ENCODE measurements at places on chromosomes 7 and 10. TPM values are rescaled to one million over a fixed set of nuclear protein-coding genes. Genes with fewer than 3 reads are reported as not detected.

Gene HIBADH
- total RNA-seq: 30.1 TPM

Gene CAMK2B
- 0.15 TPM for total RNA-seq

Gene LIPM
- total RNA-seq: not detected

Gene LBX1
- total RNA-seq: not detected

Gene SFTPA2
- total RNA-seq: not detected

Gene GTPBP10
- total RNA-seq: 25.0 TPM

DNA sequence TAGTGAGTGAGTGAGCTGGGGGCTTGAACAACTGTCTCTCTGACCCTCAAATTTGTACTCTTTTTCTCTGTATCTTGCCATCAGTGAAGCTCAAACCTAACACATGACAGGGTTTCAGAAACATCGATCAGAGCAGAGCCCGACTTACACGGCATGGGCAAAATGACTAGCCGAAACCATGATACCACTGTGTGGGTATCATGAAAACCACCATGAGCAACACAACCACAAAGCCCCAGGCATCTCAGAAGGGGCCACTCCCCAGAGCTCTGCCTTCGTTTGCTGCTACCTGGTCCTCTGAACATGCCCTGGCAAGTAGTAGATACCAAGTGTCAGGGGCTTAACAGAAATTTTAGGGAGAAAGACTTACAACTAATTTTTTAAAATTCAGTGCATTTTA lies 308.5 kb downstream of the WDR11 start:
- H3K36me3 ChIP-seq: no peaks in the 10 kb centered on the region
- H3K4me3 ChIP-seq: no peak overlapping the region
- DNase-seq: no peak
- no peak overlapping the region for H3K27ac ChIP-seq
- no peaks in the 10 kb centered on the region for H3K4me1 ChIP-seq
- H3K27me3 ChIP-seq: no peaks in the 10 kb centered on the region

DNA sequence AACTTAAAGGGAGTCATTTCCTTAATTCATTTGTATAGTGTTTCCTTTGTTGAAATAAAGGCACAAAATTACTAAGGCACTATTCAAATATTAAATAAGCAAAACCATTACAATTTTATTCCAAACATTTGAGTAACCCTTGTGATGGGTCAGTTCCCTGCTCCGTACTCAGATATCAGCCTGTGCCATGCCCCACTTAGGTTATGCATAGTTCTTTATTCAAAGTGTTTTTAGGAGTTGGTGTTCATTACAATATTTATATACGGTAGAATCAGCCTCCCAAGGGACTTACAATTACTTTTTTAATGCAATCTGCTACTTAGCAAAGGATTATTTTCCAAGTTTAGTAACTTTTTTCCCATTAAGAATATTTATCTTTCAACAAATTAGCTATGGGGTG lies 119.3 kb upstream of the SEMA3D start:
- DNase-seq: no peak
- H3K27me3 ChIP-seq: no peaks in the 10 kb centered on the region
- H3K4me1 ChIP-seq: no peaks in the 10 kb centered on the region
- H3K27ac ChIP-seq: no peak overlapping the region
- no peaks in the 10 kb centered on the region for H3K36me3 ChIP-seq
- no peak overlapping the region for H3K4me3 ChIP-seq

GRCh38 chr10:132404911-132405462 lies 8.0 kb downstream of the PWWP2B start:
- no peak overlapping the region for H3K27ac ChIP-seq
- H3K27me3 ChIP-seq: no peaks in the 10 kb centered on the region
- no peak overlapping the region for H3K4me3 ChIP-seq
- peak; percentile 84 for DNase-seq
- H3K36me3 ChIP-seq: no peaks in the 10 kb centered on the region

- no peak overlapping the region for H3K4me3 ChIP-seq
- H3K27ac ChIP-seq: no peak overlapping the region
- H3K27me3 ChIP-seq: no peaks in the 10 kb centered on the region
- no peak for DNase-seq
- peaks cover 11% of the 10 kb centered on the region for H3K36me3 ChIP-seq
Observed at GRCh38 chr10:17701301-17701700, 50.7 kb upstream of the TMEM236 start.

- H3K4me3 ChIP-seq: no peak overlapping the region
- no peaks in the 10 kb centered on the region for H3K27me3 ChIP-seq
- H3K27ac ChIP-seq: no peak overlapping the region
- no peaks in the 10 kb centered on the region for H3K4me1 ChIP-seq
- no peak for DNase-seq
Observed at GRCh38 chr7:50533866-50534265, 31.3 kb downstream of the DDC start.

DNA sequence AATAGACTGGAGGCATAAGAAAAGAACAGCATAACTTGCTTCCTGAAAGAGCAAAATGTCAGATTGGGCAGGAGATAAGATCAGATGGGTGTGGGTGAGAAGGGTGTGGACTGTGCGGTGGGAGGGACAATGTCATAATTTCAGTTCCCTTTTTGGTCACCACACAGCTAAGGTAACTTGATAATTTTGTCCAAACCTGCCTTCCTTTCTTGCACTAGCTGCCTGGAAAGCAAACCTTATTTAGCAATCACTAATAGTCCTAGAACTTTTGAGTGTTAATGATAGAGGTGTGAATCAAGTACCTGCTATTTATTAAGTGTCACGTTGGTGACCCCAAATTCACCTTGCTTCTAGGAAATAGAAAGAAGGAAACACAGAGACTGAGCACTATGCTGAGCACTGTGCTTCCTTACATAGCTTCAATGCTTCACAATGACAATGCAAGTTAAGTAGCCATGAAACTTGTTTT lies 72.4 kb upstream of the SP4 start:
- no peak overlapping the region for H3K4me3 ChIP-seq
- no peaks in the 10 kb centered on the region for H3K27me3 ChIP-seq
- H3K27ac ChIP-seq: no peak overlapping the region

- H3K4me3 ChIP-seq: no peak overlapping the region
- H3K36me3 ChIP-seq: no peaks in the 10 kb centered on the region
- DNase-seq: no peak
- no peaks in the 10 kb centered on the region for H3K4me1 ChIP-seq
- H3K27ac ChIP-seq: no peak overlapping the region
- no peaks in the 10 kb centered on the region for H3K27me3 ChIP-seq
Observed at GRCh38 chr10:132827861-132828539, 42.1 kb upstream of the NKX6-2 start.

DNA sequence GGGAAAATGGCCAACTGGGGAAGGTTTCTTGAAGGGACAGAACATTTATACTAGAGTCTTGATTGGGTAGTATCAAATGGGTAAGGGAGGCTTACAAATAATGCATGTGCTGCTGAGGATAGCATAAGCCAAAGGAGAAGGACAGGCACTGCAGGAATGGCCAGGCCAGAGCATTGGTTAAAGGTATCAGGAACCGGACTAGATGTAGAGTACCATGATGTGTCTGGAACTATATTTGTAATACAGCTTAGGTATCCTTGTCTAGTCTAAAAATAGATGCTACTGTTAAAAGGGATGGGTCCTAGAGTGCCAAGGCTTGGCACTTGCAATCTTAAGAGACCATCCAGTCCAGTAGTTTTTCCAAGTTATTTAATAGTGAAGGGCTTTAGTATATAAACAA lies 20.3 kb downstream of the TMEM243 start:
- peaks cover 42% of the 10 kb centered on the region for H3K36me3 ChIP-seq
- no peak for DNase-seq
- H3K4me3 ChIP-seq: no peak overlapping the region
- H3K27ac ChIP-seq: no peak overlapping the region

DNA sequence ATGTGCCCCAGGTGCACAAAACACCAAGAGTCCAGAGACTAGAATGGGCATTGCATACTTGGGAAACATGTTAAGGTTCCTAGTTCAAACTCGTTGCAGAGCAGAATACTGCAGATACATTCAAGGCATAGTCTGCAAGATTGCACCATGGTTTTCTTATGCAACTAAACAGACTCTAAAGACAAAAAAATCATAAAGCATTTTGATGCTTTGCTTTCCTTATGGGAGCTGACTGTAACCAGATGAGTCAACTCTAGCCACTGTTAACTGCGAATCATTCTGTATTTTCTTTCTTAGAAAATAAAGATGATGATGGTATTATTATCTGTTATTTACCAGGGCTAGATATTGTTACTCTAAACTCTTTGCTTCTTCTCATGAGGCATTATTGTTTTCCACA lies 19.7 kb downstream of the TRUB1 start:
- H3K27me3 ChIP-seq: no peaks in the 10 kb centered on the region
- H3K36me3 ChIP-seq: no peaks in the 10 kb centered on the region
- no peak overlapping the region for H3K27ac ChIP-seq

GRCh38 chr10:122531939-122532338 lies 28.6 kb upstream of the DMBT1 start:
- H3K4me1 ChIP-seq: no peaks in the 10 kb centered on the region
- H3K36me3 ChIP-seq: no peaks in the 10 kb centered on the region
- DNase-seq: no peak
- no peak overlapping the region for H3K27ac ChIP-seq

- H3K4me3 ChIP-seq: no peak overlapping the region
- no peak for DNase-seq
- no peaks in the 10 kb centered on the region for H3K4me1 ChIP-seq
- no peaks in the 10 kb centered on the region for H3K27me3 ChIP-seq
- no peaks in the 10 kb centered on the region for H3K36me3 ChIP-seq
Observed at GRCh38 chr10:17001961-17002749, 127.5 kb downstream of the CUBN start.

DNA sequence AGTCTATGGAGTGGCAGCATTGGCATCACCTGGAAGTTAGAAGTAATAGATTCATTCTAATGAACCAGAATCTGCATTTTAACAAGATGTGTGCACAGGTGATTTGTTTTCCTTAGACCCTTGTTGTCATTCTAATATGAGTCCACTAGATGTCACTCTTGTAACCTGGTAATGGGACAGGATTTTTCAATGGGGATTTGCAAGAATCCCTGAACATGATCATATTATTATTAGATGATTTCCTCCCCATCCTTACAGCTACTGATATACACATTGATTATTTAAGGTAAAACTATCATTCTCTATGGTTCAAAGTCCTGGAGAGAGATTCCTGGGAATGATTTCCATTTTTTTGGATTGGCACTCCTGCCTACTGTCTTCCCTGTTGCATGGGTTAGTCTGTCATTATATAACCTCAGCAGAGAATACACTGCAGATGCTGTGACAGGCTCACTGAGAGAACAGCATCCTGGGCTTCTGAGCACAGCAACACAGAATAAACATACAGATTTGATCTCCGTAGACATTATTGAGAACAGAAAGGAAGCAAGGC lies 194.9 kb downstream of the SUGCT start:
- no peak for DNase-seq
- H3K27ac ChIP-seq: no peak overlapping the region
- H3K36me3 ChIP-seq: no peaks in the 10 kb centered on the region

DNA sequence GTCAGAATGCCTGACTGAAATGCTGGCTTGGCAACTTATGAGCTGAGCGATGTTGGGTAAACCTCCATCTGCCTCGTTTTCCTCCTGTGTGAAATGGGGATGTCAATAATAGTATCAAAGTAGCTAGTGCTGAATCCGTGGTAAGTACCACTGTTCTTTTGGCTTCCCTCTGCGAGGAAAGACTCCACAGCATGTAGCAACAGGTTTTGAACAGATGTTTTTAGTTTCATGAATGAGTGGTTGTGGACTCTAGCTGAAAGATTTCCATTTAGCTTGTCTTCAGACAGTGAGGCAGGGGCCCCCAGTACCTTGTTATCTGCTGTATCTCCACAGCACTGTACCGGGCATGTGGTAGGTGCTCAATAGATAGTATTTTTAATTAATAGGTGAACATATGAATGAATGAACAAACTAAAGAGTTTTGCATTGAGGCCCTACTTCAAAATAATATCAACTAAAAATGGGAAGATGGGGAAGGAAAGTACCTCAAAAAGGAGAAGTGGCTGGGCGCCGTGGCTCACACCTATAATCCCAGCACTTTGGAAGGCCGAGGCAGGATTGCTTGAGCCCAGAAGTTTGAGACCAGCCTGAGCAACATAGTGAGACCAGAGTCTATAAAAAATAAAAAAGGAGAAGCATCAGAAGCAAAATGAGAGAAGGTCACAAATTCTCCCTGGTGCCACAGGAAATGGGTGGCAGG lies 5.6 kb upstream of the DLG5 start:
- no peak overlapping the region for H3K4me3 ChIP-seq
- H3K27me3 ChIP-seq: no peaks in the 10 kb centered on the region
- DNase-seq: no peak
- H3K36me3 ChIP-seq: no peaks in the 10 kb centered on the region
- H3K4me1 ChIP-seq: peaks cover 7% of the 10 kb centered on the region
- no peak overlapping the region for H3K27ac ChIP-seq

- no peak overlapping the region for H3K27ac ChIP-seq
- H3K4me1 ChIP-seq: peaks cover 14% of the 10 kb centered on the region
- DNase-seq: peak; percentile 15
- H3K36me3 ChIP-seq: no peaks in the 10 kb centered on the region
- H3K27me3 ChIP-seq: no peaks in the 10 kb centered on the region
Observed at GRCh38 chr10:1608851-1609647, 128.3 kb downstream of the ADARB2 start.

DNA sequence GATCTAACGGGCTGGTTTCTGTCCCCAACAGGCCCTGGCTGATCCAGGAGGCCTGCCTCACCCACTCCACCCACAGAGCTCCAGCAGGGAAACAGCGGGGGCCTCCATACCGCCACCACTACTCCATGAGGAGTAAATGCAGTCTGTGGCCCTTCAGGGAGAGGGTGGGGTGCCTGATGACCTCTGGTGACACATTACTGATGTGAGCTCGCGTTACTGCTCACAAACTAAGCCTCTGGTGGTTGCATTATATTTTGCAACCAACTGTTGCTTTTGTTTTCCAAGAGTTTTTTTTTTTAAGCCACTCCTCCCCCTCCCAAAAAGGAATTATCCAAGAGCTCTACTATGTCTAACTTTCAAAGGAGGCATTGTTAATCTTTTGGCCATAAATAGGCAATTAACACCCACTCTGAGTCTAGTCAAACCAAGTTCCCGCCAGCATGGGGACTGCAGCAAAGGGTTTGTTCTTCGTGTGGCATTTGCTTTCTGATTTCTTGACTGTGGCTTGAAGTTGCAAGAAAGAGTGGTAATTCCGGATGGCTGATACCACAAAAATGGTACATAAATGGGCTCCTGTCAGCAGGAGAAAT lies 72.6 kb downstream of the FAM53B start:
- H3K36me3 ChIP-seq: no peaks in the 10 kb centered on the region
- H3K27ac ChIP-seq: no peak overlapping the region
- H3K4me3 ChIP-seq: no peak overlapping the region
- no peak for DNase-seq
- H3K27me3 ChIP-seq: no peaks in the 10 kb centered on the region

DNA sequence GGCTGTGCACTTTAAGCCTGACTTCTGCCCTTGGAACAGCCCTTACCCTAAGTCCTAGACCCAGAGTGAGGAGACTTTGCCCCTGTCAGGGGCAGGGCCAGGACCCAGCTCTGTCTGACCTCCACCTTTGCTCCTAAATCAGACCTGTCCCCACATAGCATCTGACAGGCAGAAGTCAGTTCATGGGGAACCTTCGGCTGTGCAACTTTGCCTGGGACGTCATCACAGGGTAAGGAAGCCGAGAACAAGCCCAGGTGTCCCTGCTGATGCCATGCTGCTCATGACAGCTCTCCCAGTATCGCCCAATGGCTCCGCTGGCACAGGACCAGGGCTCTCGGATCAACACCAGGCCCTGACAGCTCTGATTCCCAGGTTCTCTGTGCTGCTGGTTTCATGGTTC lies 55.4 kb downstream of the TNS3 start:
- no peaks in the 10 kb centered on the region for H3K27me3 ChIP-seq
- no peak overlapping the region for H3K27ac ChIP-seq
- H3K36me3 ChIP-seq: peaks cover 6% of the 10 kb centered on the region
- no peak for DNase-seq

Measured in H1 (cell line).